Activated CD4-positive, alpha-beta T cell treated with anti-CD3 and anti-CD28 coated beads for 4 hours (primary cell): ENCODE measurements at places on chromosomes 3 and 15.

GRCh38 chr15:22968366-22968765 is 11.8 kb downstream of the CYFIP1 start:
- no peak for DNase-seq

GRCh38 chr3:107284612-107285011 is 92.6 kb upstream of the CCDC54 start:
- no peak for DNase-seq

- no peak for DNase-seq
These were observed 55.0 kb upstream of the CP start for GRCh38 chr3:149276619-149277018.

DNA sequence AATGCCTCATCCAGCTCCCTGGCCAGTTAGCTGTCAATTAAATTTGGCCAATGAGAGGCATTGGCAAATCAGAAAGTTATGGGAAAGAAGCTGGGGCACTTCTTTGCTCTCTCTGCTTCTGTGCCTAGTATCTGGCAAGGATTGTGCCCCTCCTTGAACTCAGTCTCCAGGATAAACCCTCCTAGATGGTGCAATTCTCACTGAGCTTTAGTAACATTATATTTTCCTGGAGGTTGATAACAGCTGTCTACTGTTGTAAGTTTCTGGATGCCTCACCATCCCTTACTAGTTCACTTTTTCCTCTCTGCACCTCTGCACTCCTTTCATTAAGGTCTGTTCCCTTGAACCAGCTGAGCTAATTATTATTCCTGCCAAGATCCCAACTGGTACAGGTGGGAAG is 329.5 kb downstream of the MFSD1 start:
- no peak for DNase-seq

- DNase-seq = no peak
These were observed 1.9 kb downstream of the RAP2B start for GRCh38 chr3:153163756-153164550.

DNA sequence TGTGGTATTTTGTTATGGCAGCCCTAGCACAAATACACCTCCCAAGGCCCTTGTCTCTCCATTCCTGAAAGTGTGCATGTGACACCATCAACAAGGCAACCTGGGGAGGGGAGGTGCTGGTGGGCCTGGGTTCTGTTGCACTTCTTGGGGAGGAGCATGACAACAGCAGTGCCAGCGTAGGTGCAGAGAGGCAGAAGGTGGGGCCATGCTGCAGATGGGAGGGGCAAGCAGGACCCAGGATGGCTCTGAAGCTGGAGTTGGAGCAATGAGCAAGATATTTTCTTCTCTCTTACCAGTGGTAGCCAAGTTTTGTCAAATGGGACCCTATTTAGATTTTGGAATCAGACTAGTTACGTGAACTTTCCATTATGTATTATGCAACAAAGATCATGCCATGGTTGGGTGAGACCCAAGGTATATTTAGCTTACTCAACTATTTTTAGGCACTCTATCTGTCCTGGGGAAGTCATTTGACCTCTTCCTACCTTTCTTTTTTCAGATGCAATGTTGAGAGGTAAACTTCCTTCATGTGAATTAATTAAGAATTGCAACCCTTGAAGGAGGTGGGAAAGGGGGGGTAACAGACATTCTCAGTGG is 3.4 kb downstream of the FYCO1 start:
- DNase-seq = no peak

GRCh38 chr3:17027318-17027717 is 142.6 kb downstream of the PLCL2 start:
- DNase-seq = no peak

DNA sequence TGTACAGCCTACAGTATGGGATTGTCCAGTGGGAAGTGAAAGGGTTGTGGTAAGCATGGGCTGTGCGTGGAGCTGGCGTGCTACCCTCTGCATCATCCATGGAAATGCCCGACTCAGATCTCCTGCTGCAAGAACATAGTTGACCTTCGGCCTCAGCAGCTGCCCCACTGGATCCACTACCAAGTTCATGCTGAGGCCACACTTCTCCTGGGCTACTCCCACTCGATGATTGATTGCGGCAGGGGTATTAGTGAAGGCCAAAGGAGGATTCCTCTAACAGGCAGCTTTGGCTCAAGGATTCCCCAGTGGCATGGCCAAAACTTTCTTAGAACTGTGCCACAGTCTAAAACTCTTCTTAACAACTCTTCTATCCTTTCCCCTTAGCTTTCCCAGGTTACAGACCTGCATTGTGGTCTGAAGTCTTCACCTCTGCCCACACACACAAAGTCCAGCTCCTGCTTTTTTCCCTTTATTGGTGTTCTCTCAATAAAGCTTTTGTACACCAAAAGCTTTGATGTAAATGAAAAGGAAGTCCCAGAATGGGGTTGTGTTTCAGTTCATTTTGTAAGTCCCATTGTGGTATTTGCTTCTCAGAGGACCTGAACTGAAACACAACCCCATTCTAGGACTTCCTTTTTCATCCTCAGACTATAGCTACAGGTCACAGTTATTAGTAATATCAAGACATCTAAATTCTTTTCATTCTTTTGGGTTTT is 4.9 kb upstream of the TBC1D5 start:
- DNase-seq = no peak

DNA sequence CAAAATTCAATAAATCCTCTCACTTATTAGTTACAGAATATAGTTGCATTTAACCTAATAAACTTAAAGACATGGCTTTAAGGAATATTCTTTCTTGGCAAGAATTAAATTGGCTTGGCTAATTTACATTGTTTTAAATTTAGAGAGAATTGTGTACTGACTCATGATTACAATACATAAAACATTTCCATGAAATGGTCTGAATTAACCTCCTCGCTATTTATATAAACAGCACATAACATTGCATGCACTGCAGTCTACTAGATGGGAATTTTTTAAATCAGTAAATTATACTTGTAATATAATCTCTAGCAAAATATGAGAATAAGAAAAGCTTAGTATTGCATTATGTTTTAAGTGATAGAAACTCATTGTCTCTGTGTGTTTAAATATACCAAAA is 268.9 kb downstream of the SHOX2 start:
- no peak for DNase-seq

DNA sequence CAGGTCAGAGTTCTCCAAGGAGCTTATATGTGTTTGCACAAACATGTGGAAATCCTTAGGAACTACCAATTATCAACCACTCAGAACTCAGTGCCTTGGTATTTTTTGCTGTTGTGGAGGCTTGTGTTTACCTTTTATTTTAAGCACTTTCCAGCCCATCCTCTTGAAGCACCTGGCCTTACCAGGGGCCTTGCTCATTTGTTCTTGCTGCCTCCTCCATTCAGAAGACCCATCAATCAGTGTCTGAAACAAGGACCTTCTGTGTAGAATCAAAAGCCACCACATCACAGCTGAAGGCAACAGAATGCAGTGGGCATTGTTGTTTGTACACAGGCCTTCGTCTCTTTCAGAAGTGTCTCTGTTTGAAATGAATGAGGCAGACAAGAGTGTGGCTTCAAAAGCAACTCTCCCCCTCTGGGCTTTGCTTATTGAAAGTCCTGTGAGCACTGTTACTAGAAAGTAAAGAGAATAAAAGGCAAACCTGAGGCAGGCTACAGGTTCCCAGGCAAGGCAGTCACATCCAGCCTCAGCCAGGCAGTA is 24.5 kb upstream of the LIPC start:
- no peak for DNase-seq

GRCh38 chr3:184609476-184610244 is 48.1 kb downstream of the EPHB3 start:
- no peak for DNase-seq

GRCh38 chr3:30269751-30270445 is 336.5 kb upstream of the TGFBR2 start:
- DNase-seq = no peak

- no peak for DNase-seq
These were observed 1.0 kb upstream of the MGA start for GRCh38 chr15:41659190-41659589.

- no peak for DNase-seq
These were observed 19.4 kb upstream of the SEMA4B start for GRCh38 chr15:90181776-90182175.

DNA sequence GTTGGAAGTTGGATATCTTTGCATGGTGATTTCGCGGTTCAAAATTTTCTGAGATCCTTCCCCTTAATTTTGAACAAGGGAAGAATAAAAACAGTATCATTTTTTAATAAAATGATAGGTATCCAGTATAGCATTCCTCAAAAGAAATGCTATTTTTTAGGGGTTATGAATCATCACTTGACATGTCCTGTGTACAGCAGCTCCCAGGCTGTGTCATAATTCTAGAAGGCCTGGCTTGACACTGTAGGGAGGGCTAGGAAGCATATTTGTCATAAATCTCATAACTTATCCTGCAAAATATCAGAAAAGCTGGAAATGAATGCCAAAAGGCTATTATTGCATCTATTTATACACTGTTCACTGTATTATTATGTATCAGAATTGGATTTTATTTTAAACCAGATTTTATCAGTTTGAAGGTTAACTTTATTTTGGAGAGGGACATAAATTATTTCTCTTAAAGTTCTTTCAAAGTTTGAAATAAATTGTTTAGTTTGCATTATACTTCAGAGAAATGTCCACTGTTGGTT is 539.1 kb upstream of the ROBO2 start:
- DNase-seq = no peak

GRCh38 chr3:14540821-14541385 is 761 bp upstream of the GRIP2 start:
- no peak for DNase-seq

DNA sequence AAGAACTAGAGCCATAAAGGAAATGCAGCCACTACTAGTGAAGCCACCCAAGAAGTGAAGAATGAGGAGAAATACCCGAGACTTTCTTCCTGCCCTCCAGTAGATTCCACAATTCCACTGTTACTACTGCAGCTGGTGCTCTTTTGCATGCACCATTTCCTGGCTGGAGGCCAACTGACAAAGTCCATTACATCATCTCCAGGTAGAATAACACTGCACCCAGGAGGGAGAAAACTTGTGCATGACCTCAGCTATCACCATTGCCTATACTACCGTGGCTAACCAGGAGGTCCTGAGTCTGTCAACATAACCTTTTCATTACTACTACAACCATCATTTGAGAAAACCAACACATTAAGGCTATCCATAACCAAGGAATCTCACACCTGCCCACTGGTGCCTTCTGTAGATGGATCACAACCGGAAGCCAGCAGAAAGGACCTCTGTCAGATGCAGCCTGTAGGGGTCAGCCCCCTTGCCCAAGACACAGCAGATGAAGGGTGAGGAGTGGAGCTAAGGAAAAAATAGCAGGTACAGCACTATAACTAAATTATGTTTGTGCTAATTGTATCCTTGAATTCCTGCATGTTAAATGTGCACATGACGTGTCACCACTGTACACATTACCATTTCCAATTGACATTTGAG is 200.8 kb upstream of the C2CD4B start:
- DNase-seq = no peak

DNA sequence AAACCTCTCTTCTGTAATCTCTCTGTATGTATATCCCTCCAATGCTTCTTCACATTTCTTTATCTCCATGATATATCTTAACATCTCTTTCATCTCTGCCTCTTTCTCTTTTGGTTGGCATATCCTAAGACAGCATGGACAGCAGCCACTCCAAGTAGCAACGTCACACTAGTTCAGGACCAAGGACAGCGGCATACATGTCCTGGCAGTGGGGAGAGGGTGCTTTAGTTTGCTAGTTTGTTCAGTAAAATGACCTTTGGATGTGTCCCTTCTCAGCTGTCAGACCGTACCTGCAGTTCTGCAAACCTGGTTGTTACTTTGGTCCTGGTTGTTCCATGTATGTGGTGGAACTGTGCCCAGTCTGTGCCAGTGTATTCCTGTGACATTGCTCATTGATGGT is 225.6 kb upstream of the ROPN1 start:
- DNase-seq = no peak
